Gastrocnemius medialis (tissue), 4 donors: ENCODE measurements at places on chromosomes 11 and 22. TPM values are rescaled to one million over a fixed set of nuclear protein-coding genes. Genes with fewer than 3 reads are reported as not detected.

DNA sequence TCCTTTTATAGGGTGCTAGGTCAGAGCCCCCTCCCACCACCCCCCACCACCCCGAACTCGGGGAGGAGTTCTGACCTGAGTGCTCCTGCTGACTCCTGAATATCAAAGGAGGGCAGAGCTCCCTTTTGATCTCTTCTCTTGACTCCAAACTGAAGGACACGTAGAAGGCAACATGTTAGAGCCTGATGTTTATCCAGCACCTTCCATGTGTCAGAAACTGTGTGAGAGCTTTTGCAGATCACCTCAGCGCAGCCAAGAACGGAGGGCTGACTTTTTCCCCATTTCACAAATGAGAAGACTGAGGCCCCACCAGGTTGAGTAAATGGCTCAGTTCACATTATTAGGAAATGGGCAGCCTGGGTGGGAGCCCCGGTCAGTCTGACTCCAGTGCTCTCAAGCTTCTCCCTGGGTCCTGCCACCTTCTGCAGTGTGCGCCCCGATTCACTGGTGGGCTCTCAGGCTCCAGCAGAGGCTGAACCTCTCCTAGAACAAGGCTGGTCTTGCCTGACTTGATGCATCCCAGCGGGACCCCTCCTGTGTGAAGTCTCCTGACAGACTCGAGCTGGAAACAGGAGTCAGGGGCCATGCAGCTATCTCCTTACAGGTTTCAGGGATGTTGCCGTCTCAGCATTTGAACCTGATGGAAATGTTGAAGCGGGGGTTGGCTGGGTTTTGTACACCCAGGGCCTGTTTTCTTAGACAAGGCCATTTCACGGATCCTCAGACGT lies 98.5 kb downstream of the TSPAN18 start:
- no peaks in the 10 kb centered on the region for H3K36me3 ChIP-seq
- no peak overlapping the region for H3K4me3 ChIP-seq
- no peaks in the 10 kb centered on the region for H3K27me3 ChIP-seq
- no peaks in the 10 kb centered on the region for H3K4me1 ChIP-seq
- DNase-seq, result no peak

DNA sequence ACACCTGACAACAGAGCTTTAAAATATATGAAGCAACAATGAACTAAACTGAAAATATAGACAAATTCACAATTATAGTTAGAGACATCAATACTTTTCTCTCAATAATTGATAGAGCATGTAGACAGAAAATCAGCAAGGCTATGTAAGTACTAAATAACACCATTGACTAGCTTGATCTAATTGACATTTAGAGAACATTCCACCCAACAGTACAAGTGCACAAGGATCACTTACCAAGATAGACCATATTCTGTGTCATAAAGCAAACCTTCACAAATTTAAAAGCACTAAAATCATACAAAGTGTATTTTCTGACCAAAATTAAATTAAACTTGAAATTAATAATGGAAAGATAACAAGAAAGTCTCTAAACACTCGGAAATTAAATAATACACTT lies 562.5 kb downstream of the INSC start:
- no peaks in the 10 kb centered on the region for H3K4me1 ChIP-seq
- no peaks in the 10 kb centered on the region for H3K27me3 ChIP-seq
- no peak for DNase-seq
- H3K27ac ChIP-seq, result no peak overlapping the region
- no peak overlapping the region for H3K4me3 ChIP-seq

CELSR1 gene
- total RNA-seq, result 1.5 TPM

DNA sequence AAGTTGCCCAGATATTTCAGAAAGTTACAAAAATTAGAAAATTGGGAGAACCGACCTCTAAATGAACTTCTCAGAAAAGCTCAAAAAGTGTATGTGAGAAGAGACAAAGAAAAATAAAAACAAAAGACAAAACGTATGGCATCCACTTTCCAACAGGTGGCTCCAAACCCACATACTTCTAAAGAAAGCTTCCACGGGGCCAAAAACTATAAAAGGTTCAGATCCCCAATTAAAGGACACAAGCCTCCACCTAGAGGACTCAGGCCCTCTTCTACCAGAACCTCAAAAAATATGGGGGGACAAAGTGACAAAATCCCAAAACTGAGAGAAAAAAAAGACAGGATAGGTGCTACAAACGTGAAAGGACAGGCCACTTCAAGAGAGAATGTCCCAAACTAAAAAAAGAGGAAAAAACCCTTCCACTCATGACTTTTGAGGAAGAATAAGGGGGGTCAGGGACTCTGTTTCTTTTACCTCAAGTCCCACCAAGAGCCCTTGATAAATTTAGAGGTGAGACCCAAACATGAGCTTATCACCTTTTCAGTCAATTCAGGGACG lies 8.8 kb downstream of the SCGB2A1 start:
- no peak overlapping the region for H3K4me3 ChIP-seq
- H3K4me1 ChIP-seq, result no peaks in the 10 kb centered on the region
- H3K27ac ChIP-seq, result no peak overlapping the region
- H3K27me3 ChIP-seq, result no peaks in the 10 kb centered on the region
- DNase-seq, result no peak

DNA sequence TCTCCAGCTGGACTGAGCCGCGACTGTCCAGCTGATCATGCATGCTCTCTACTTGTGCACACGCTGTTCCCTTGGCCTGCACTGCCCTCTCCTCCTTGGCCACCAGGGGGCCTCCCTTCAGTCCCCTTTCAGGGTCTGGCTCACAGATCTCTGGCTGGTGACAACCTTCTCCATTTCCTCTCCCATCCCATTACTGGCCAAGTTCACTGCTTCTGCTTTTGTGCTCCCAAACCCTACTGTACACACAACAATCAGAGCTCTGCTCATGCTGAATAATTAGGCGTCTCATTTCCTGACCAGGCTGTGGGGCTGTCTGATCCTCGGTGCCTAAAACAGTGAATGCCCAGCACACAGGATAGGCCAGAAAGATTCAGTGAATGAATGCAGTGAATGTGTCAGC lies 224.0 kb upstream of the NARS2 start:
- DNase-seq, result peak; percentile 55
- no peak overlapping the region for H3K27ac ChIP-seq
- no peaks in the 10 kb centered on the region for H3K36me3 ChIP-seq

- H3K27ac ChIP-seq, result peak overlapping the region; percentile 55
- H3K36me3 ChIP-seq, result no peaks in the 10 kb centered on the region
- no peak overlapping the region for H3K4me3 ChIP-seq
Observed at GRCh38 chr22:37664249-37665101, 6.0 kb downstream of the PDXP start.

DNA sequence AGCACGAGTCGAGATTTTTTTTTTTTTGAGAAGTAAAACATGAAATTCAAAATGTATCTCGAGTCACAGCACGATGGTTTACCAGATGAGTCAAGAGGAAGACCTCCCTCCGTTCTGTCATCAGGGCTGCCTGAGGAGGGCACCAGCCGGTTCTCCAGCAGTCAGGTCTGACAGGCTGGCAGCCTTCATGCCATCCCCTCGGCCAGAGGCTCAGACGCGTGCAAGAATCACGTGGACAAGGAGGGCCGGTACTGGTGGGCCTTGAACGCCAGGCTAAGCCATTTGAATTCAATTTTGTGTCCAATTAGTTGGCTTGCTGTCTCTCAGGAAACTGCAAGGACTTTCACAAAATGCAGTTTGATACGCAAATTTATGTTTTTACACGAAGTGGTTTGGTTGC lies 1412.2 kb downstream of the BRD1 start:
- no peak overlapping the region for H3K4me3 ChIP-seq
- H3K27me3 ChIP-seq, result no peaks in the 10 kb centered on the region
- no peak overlapping the region for H3K27ac ChIP-seq

GRCh38 chr11:20715464-20715863 lies 46.1 kb downstream of the NELL1 start:
- no peak for DNase-seq
- no peaks in the 10 kb centered on the region for H3K4me1 ChIP-seq
- no peaks in the 10 kb centered on the region for H3K36me3 ChIP-seq
- no peak overlapping the region for H3K4me3 ChIP-seq
- H3K27me3 ChIP-seq, result no peaks in the 10 kb centered on the region

- no peaks in the 10 kb centered on the region for H3K27me3 ChIP-seq
- H3K27ac ChIP-seq, result no peak overlapping the region
- H3K36me3 ChIP-seq, result no peaks in the 10 kb centered on the region
- DNase-seq, result no peak
- H3K4me3 ChIP-seq, result no peak overlapping the region
Observed at GRCh38 chr22:36765943-36766450, 9.9 kb downstream of the IFT27 start.

DNA sequence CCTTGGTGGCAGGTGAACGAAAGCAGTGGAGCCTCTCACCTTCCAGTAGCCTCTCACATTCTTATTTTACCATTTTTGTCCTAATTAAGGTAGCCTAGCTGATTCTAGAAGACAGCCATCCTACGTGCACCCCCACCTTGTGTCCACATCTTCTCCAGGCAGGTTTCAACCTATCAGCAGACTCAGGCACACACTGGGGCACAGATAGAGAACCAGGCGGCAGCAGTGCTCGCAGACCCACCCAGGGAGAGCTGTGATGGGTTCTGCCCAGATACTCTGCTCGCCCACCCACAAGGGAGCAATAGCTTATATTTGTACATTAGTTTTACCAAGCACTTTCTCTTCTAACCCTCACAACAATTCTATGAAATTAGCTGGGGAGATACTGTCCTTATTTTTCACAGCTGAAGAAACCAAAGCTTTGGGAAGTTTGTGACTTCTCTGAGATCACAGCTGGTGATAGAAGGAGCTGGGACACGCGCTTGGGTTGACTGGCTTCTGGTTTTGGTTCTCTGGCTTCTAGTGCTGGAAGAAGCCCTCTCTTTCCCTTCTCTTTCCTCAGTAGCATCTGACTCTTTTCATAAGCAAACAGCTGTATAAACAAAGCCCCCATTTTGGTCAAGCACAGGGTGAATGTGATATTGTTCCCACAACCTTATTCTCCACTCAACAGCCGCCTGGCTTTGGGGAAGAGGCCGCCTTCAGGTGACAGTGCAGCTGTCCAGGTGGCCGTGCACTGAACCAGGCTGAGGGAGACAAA lies 36.9 kb downstream of the PPP2R1B start:
- peak overlapping the region; percentile 20 for H3K4me3 ChIP-seq
- no peak for DNase-seq
- H3K27me3 ChIP-seq, result no peaks in the 10 kb centered on the region
- H3K36me3 ChIP-seq, result peaks cover 23% of the 10 kb centered on the region

MS4A7 gene
- total RNA-seq, result 7.3 TPM

DDTL gene
- total RNA-seq, result 1.1 TPM

DNA sequence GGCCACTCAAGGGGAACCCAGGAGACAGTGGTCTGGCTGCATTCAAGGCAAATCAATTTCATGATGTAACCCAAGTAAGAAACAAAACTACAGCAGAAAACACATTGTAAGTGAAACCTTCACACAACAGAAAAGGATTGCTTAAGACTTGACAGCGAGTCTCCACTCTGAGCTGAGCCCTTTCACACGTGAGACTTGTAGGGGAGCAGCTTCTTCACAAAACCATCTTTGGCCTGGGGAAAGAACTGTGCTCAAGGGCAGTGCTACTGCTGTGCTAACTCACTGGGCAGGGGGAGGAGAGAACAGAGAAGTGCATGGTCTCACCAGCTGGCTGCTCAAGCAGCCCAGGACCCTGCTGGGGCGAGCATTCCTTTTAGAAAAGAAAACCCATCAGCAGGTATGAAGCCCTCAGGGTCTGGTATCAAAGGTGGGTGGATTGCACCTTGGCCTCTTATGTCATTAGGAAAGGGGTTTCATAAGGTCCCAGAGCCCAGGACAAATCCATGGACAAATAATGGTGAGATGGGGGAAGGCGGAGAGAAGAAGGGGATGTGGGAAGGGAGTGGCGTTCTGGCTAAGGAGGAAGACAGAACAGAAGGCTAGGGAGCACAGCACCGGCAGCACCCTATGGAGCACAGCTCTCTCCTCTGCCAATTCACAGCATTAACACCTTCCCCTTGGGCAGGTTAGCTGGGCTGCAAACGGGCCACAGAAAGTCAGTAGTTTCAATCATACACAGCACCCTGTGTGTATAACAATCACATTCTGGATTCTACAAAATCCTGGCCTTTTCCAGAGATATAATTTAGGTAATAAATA lies 20.6 kb upstream of the RAPSN start:
- H3K27me3 ChIP-seq, result no peaks in the 10 kb centered on the region
- H3K36me3 ChIP-seq, result peaks cover 63% of the 10 kb centered on the region
- no peak for DNase-seq
- peaks cover 23% of the 10 kb centered on the region for H3K4me1 ChIP-seq
- H3K27ac ChIP-seq, result peak overlapping the region; percentile 58
- no peak overlapping the region for H3K4me3 ChIP-seq

DNA sequence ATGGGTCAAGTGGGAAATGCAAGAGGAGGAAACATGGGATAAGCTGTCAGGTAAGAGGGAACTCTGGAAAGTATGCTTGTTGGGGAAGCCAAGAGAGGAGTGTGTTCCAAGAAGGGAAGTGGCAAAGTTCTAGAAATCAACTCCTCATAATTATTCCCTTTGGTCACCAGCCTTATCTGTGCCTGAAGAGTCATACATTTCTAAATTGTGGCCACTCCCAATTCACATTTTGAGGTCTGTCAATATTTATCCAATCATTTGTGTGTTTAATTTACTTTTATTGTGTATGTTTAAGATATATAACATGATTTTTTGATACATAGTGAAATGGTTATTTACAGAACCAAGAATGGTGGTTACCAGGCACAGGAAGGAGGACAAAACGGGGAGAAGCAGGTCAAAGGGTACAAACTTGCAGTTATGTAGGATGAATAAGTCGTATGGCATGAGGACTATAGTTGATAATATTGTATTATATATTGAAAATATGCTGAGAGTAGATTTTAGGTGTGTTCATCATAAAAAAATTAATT lies 131.7 kb downstream of the GRIA4 start:
- H3K27me3 ChIP-seq, result no peaks in the 10 kb centered on the region
- H3K27ac ChIP-seq, result no peak overlapping the region
- H3K4me1 ChIP-seq, result no peaks in the 10 kb centered on the region
- H3K36me3 ChIP-seq, result no peaks in the 10 kb centered on the region
- no peak for DNase-seq

PGA5 gene
- total RNA-seq, result not detected

DNA sequence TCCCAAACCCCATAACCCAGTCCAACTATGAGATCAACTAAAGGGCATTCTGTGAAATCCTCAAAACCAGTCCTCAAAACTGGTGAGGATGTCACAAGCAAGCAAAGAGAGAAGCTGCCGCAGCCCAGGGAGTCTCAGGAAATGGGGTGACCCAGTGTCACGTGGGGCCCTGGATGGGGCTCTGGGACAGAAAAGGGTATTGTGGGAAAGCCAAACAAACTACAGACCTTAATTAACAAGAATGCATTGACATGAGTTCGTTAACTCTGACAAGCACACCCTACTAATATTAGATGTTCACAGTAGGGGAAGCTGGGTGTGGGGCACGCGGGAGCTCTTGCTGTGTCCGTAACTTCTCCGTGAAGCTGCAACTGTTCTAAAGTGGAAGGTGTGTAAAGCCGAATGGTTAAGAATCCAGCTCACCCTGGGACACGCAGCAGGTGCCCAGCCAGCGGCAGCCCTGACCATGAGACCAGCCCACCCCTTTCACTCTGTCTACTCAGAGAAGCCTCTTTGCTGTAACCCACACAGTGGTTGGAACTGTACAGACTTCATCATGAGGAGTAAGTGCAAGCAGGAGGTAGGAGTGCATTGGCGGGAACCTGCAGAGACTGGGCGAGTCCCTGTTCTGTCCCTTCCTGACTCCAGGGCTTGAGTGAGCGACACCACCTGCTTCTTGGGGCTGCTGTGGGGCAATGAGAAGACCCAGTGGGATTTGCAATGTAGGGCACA lies 17.9 kb downstream of the LINC01488 start:
- no peak for DNase-seq
- no peaks in the 10 kb centered on the region for H3K36me3 ChIP-seq
- peaks cover 14% of the 10 kb centered on the region for H3K4me1 ChIP-seq
- no peak overlapping the region for H3K27ac ChIP-seq
- no peak overlapping the region for H3K4me3 ChIP-seq

GRCh38 chr22:35299217-35299672 lies 449 bp upstream of the TOM1 start:
- no peaks in the 10 kb centered on the region for H3K27me3 ChIP-seq
- peak overlapping the region; percentile 98 for H3K27ac ChIP-seq
- peaks cover 36% of the 10 kb centered on the region for H3K4me1 ChIP-seq
- H3K36me3 ChIP-seq, result peaks cover 5% of the 10 kb centered on the region
- H3K4me3 ChIP-seq, result peak overlapping the region; percentile 86
- DNase-seq, result no peak
